Activated naive CD4-positive, alpha-beta T cell treated with anti-CD3 and anti-CD28 coated beads for 36 hours (primary cell): ENCODE measurements at places on chromosomes 6 and 20.

- DNase-seq = no peak
Measured at GRCh38 chr6:79157961-79158644, 76.4 kb downstream of the HMGN3 start.

DNA sequence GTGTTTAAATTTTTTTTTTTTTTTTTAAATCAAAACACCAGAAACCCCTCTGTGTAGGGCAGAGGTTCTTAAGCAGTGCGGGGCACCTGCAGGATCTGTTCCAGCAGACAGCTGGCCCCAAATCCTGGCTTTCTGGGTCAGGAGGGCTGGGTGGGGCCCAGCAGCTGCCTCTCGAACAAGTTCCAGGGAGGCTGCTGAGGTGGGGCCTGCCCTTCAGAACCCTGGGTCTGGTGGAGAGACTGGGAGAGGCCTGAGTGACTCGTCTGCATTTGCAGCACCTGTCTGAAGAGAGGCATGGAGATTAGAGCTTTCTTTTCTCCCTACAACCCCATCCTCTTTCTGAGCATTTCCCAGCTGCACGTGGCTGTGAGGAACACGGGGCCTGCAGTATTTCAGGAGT is 8.4 kb downstream of the PSMG4 start:
- no peak for DNase-seq

DNA sequence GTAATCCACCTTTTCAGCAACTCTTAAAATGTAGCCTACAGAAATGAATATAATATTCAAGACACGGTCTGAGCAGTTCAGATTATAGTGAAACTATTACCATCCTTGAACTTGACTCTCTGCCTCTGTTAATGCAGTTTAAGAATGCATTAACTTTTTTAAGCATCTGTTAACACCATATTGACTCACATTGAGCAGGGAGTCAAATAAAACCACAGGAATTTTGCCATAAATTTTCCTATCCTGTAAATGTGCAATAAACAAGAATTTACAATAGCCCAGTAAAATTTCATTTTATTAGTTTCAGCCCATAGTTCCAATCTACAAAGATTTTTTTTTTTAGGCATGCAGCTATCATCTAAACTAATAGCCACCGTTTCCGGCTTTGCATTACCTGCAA is 239.2 kb upstream of the DEFB112 start:
- DNase-seq = no peak

DNA sequence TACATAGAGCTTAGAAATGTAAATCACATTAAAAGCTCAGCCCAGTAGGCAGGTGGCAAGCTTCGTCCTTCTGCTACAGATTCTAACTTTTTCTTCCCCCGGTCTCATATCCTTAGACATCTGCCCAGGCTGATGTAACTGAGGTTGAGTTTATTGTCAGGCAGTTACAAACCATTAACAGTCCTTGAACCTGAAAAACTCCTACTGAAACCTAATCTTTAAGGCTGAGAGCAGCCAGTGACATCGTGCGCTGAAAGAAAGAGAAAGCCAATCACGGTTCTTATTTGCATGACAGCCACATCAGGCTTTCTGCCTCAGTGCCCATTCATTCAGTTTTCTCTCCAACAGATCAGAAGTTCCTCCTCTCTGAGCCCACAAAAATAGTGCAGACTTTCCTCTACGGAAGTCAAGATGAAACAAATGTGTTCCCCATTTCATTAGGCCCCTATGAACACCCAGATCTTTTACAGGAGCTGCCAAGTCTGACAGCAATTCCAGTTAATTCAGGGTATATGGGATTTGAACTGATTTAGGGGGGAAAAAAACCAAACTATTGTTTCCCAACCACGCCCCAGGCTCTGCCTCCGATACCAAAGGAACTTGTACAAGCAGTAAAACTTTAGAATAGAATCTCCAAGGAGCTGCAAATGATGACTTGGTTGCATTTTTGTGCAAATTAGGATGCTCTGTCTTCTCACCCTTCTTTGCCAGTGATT is at the start of gene NHSL1:
Gene NHSL1, minus strand, starts transcription at position 192 of the 716 bp plus-strand sequence. CDS start 204 bp downstream, outside the sequence.
- DNase-seq = no peak

DNA sequence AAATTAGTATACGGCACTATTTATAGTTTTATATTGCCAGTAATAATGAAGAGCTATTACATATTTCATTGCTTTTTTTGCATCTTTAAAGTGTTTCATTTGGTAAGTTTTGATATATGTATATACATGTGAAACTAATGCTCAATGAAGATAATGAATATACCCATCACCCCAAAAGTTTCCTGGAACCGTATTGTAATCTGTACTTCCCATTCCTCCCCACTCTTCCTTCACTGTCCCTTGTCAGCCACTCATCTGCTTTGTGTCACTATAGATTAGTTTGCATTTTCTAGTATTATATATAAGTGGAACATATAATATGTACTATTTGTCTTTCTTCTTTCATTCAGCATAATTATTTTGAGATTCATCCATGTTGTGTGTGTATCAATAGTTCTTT is 10.3 kb upstream of the TBC1D32 start:
- no peak for DNase-seq

- DNase-seq = no peak
Measured at GRCh38 chr6:108868647-108869046, 20.4 kb downstream of the ARMC2 start.

DNA sequence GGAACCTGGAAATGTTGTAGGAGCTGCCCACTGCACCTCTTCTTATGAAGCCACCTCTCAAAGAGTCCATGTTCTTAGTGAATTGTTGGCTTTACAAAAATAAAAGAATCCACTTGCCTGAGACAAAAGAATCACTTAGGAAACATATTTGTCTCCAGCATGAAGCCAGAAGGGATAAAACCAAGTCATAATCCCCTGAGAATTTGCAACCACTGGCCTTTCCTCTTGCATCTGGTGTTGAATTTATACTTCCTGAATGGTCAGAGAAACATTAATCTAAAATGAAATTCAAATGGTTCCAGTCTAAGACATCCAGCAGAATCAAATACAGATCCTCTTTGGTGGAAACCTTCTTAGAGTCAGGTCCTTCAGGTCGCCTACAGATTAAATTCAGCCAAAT is 192.5 kb upstream of the ECI2 start:
- DNase-seq = no peak

DNA sequence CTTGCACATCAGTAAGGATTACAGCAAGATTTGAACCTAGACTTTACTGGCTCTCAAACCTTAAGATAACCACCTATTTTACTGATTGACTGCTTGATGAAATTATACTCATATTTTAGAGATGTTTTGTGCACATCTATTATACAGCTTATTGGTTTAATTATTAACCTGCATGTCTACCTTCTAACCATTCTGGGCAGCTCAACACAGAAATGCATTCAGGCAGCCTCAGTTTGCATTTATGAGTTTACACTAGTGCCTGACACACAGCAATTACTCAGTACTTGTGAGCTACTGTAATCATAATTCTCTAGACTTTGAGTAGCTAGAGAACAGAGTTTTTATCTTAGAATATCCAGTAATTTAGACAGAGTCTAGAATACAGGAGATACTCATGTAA is 273.9 kb upstream of the THEMIS start:
- no peak for DNase-seq

GRCh38 chr6:49300911-49301310 is 162.1 kb downstream of the MMUT start:
- no peak for DNase-seq

- DNase-seq = no peak
Measured at GRCh38 chr20:51026269-51026668, 3.4 kb upstream of the KCNG1 start.

DNA sequence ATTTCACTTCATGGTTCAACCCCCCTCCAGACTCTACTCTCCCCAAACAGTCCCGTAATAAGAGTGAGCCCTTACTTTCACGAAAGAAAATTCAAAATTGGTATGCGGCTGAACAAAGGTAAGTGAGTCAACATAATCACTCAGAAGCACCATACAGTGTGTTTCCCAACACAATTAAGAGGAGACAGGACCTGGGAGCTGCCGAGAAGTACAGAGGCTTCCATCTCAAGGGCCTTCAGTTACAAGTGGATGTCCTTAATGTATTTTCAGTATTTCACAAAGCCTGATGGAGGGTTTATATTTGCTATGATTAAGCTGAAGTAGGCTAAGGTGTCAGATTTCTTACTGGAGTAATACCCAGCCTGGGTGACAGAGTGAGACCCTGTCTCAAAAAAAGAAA is 51.1 kb downstream of the MYO6 start:
- no peak for DNase-seq

DNA sequence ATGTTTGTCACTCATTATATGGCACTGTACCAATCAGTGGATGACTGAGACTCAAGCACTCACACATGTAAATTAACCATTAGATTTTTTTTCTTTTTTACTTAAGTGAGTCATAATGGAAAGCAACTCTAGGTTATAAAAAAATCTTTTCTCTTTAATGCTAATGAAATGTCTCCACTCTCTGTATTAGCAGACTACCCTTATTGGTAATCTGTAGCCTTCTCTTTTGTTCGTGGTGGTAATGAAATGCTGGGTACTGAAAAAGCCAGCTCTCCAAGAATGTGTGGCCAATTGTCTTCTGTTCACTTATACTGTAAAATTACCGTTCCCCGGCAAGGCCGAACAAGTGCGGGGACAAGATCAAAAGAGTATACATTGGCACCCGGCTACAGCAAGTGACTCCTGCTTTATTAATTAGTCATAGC is 69.0 kb downstream of the AFG1L start:
- no peak for DNase-seq

GRCh38 chr20:60310560-60311349 is 352.5 kb downstream of the CDH26 start:
- DNase-seq = no peak

GRCh38 chr20:51596668-51597388 is 54.3 kb upstream of the NFATC2 start:
- DNase-seq = no peak

GRCh38 chr20:58177799-58178198 is 50.7 kb downstream of the ANKRD60 start:
- no peak for DNase-seq
